LNCaP clone FGC (cell line): ENCODE measurements at places on chromosomes 11 and 22.

- no peak for DNase-seq
Measured at GRCh38 chr11:36421546-36422155, 88.4 kb downstream of the TRAF6 start.

GRCh38 chr11:31764261-31764660 is 46.9 kb downstream of the PAX6 start:
- DNase-seq, result no peak

DNA sequence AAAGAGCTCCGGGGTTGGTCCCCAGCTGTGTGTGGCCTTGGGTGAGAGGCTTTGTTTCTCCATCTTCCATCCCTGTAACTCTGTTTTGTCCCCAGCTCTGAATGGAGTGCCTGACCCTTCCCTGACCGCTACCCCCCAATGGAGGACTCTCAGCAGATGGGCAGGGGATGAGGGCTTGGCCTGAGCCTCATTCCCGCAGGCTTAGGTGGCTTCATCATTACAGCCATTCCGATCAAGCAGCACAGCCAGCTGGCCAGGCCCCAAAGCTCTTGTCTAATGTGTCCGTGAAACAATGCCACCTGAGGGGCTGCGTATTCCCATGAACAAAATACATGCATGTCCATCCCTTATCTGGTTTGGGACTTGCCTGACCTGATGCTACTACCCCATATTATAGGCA is 3.9 kb upstream of the CDC42EP2 start:
- DNase-seq, result no peak

DNA sequence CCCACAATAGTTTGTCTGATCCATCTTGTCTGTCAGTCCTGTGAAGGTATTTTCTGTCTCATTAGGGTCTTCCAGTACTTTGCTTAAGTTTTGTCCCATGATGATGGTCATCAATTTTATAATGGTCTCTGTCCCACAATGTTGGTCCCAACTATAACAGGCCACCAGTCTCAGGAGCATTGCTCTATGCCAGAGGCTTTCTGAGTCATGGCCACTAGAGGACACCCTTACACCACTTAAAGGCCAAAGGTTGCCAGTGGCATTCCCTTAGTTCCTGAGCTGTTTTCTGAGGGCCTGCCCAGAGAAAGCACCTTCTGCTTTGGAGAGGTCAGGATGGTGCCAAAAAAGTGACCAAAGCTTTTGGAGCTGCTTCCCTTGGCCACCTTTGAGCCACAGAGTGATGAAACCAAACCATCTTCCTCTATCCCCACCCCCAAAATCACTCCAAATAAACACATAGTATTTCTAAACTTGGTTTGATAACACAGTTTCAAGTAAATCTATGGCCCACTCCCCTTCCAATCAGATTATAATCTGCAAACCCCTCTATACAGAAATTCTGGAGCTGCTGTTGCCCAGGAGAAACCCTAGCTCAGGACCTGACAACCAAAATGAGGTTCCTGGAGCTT is 19.3 kb downstream of the EIF3F start:
- peak; percentile 32 for DNase-seq

- DNase-seq, result no peak
Measured at GRCh38 chr22:27994481-27995331, 75.7 kb upstream of the PITPNB start.

- no peak for DNase-seq
Measured at GRCh38 chr11:14809466-14809865, 82.6 kb downstream of the CYP2R1 start.

- DNase-seq, result no peak
Measured at GRCh38 chr22:26713823-26714449, 56.5 kb downstream of the MIAT start.

DNA sequence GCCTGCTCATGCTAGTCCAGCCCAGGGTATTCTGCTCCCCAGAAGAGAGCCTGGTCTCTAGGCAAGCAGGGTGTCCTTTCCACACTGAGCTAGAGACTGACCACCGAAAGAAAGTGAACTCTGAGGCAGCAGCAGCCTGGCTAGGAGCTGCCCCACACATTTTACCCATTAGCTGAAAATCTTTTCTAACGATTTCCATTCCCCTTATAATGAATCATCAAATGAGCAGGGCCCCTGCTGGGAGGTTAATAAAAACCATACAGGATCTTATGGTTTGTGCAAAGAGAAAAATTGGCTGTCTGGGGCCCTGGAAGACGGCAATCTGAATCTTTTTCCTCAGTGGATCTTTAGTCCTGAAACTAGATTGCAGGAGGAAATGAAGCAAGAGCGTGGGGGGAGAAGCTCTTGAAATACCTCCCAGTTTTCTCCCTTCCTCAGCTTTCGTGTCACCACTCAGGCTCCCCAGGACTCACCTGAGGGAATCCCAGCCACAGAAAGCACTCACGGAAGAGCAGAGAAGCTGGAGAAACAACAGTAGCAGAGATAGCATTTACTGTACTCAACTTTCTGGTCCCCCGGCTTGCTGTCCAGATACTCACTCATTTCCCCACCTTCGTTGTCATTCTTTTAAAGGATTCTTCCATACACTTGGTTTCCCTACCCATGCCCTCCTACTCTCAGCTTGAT is 74.7 kb upstream of the CD44 start:
- DNase-seq, result no peak

DNA sequence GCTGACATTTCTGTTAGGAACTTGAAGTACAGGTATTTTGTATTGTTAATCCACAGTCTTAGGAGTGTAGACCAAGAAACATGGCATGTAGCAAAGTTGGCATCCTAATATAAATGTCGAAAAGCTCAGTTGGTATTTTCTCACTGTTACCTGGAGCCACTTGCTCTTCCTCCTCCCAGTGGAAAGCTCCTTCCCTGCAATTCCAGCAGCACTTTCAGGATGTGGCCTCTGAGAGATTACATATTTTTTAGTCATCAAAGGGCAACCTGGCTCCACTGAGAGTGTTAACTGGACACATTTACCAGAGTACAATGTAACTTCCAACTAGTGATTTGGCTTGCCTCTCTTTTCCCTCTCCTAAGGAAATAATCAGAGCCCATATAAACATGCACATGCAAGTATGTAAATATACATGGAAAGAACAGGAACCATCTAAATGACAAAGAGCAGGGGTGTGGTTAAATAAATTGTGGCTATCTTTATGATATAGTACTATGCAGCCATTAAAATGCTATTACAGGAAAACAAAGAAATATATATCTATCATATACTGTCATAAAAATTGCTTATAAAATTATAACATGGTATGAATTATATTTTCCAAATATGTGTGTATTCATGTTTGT is 14.3 kb upstream of the EED start:
- no peak for DNase-seq

DNA sequence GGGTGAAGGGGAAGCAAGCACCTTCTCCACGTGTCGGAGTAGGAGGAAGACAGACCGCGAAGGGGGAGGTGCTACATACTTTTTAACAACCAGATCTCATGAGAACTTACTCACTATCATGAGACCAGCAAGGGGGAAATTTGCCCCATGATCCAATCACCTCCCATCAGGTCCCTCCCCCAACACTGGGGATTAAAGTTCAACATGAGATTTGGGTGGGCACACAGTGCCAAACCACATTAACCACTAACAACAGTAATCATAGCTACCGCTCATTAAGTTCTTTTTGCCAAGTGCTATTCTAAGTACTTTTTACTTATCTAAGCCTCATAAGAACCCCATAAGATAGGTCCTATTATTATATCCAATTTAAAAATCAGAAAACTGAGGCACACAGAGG is 450.5 kb upstream of the DDI1 start:
- no peak for DNase-seq

GRCh38 chr11:74306435-74307175 is 4.8 kb downstream of the P4HA3 start:
- no peak for DNase-seq

DNA sequence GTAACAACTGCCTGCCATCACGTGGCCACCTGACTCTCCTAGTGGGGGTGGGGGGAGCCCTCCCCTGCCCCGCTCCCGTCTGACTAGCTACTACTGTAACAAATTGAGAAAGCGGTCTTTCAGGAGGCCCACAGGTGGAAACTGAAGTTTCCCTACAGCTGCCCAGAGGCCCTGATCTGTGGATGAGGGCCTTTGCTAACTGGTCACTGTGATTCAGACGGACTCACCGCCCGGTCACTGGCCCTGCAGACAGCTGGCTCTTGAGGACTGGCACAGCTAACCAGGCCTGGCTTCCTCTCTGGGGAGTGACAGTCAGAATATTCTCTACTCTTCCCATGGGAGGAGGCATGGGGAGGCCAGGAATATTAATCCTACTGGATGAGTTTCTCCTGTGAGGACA is 116.8 kb downstream of the ARHGAP8 start:
- no peak for DNase-seq

DNA sequence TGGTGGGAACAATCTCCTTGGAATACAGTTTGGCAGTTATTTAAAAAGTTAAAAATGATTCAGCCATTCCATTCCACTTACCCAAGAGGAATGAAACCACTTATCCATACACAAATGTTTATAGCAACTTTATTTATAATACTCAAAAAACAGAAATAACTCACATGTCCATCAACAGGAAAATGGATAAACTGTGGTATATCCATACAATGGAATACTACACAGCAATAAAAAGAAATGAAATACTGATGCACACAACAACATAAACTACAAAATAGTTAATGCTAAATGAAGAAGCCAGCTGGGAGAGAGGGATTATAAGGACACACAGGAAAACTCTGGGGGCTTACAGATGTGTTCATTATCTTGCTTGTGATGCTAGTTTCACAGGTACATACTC is 64.7 kb downstream of the FCHSD2 start:
- DNase-seq, result no peak
